NCI-H1092 (cell line): ENCODE measurements at places on chromosomes 11 and 22.

- no peak for DNase-seq
Observed at GRCh38 chr11:45168366-45169130, 22.1 kb downstream of the PRDM11 start.

GRCh38 chr11:116118138-116118470 lies 613.9 kb upstream of the CADM1 start:
- no peak for DNase-seq

DNA sequence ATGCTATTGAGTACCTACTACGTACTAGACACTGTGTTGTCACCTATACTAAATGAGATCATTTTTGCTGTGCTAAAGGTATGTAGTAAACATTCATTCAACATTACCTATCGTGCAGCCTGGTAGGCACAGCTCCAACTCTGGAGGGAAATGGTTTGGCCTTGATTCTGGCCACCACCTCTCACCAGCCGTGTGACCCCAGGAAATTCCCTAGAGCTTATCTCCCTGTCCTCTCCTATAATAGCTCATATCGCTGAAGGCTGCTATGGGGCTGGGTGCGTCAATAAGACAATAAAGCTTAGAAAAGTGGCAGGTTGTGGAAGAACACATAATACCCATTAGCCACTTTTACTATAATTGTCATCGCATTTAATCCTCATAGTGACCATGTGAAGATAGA lies 107.5 kb downstream of the MYO18B start:
- no peak for DNase-seq

GRCh38 chr22:48968201-48968959 lies 859.3 kb downstream of the BRD1 start:
- no peak for DNase-seq

GRCh38 chr11:74754507-74755252 lies 6.0 kb downstream of the RNF169 start:
- DNase-seq, result no peak

GRCh38 chr11:30921811-30922210 lies 335.7 kb upstream of the MPPED2 start:
- no peak for DNase-seq

GRCh38 chr11:65108469-65109123 lies 3.1 kb upstream of the TM7SF2 start:
- no peak for DNase-seq

DNA sequence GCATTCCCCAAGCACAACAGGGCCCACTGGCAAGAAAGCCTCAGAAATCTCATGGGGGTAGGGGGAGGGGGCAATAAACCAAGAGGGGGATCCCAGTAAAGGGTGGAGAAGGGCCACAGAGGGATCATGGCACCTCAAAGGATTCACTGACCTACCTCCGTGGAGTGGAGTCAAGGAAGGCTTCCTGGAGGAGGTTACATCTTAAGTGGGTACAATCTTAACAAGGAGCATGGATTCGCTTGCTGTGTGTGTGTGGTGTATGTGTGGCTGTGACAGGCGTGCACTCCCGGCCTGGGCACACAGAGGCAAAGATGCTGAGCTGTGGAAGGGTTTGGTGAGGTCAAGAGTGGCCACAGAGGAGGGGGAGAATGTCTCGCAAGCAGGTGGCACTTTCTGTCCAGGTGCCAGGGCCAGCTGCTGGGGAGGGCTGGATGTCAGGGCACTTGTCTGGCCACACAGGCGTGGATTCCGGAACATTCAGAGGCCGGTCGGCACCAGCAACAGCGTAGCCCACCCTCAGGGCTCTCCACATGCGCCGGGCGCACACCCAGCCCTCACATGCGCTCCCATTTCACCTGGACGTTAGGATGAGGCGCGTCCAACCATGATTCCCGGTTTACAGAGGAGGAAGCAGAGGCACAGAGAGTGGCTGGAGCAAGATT lies 43.3 kb downstream of the WNT7B start:
- DNase-seq, result no peak

DNA sequence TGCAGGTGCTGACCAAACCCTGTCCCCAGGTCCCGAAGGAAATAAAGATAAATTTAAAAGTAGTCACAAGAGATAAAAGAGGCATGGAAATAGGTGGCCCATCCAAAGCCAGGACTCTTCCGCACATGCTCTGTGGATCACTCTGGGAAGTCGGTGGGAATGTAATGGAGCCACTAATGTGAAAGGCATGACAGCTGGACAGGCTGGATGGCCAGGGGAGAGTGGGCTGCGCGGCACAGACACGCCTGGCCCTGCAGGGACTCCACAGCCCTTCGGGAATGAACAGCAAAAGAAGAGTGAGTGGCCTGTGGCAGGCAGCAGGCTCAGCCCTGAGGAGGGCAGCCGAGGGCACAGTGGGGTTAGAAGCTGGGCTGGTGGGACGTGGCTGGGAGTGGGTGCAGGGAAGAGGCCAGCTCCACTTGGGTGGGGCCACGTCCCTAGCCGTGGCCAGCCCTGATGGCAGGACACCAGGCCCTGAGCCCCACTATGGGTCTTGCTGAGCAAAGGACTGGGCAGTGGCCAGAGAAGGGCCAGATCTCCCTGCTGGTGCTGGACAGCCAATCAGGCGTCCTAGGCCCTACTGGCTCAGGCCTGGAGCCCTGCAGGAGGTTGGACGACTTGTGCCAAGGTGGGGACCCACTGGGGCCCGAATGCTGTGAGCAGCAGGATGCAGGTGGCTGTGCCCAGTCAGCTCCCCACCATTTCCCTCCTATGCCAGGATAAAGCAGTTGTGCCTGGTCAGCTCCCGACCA lies 31.3 kb upstream of the GNB1L start:
- DNase-seq, result no peak

- no peak for DNase-seq
Observed at GRCh38 chr11:83600661-83601060, 314.5 kb upstream of the CCDC90B start.

DNA sequence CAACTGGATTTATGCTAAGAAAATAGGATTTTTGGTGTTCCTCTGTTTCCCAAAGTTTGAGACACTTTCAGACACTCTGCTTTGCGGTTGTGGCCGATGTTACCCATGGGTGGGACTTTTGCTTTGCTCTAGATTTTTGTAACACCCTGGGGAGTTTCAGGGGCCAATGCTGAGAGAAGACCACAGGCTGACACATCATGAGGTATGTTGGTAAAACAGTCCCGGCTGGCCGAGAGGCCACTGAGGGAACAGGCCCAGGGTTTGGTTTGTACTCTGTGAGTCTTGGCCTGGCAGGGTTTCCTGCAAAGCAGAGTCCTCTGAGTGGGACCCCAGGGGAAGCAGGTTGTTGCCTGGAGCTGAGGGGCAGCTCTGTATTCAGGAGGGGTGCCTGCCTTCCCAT lies 78.5 kb upstream of the PITPNB start:
- no peak for DNase-seq

DNA sequence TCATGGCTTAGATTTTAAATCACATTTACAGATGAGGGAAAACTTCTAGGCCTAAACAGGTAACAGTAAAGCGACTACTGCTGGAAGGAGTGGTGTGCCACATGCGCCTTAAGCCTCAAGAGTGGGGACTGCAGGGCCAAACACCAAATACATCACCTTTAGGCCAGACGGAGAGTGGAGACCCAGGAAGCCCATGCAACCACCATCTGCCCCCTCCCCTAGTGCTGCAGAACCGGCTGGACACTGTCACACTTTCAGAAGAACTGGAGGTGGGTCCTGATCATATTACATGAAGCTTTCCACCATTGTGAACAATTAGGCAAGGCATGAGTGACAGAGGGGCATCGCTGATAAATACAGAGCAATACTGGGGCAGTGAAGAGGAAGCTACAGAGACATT lies 28.9 kb downstream of the SLC25A18 start:
- no peak for DNase-seq

DNA sequence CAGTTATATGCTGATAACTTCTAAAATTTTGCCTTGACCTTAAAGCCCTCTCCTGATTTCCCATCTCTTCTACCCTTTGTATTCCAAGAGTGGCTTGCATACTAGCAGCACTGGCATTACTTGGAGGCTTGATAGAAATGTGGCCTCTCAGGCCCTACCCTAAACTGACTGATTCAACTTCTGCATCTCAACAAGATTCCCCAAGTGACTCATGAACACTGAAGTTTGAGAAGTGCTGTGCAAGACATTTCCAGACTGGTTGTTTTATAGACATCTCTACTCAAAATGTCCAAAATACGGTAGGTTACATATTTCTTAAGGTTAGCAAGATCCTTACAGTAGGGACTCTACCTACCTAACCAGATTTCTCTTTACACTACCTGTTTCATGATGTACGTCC lies 48.6 kb downstream of the SESN3 start:
- DNase-seq, result no peak

DNA sequence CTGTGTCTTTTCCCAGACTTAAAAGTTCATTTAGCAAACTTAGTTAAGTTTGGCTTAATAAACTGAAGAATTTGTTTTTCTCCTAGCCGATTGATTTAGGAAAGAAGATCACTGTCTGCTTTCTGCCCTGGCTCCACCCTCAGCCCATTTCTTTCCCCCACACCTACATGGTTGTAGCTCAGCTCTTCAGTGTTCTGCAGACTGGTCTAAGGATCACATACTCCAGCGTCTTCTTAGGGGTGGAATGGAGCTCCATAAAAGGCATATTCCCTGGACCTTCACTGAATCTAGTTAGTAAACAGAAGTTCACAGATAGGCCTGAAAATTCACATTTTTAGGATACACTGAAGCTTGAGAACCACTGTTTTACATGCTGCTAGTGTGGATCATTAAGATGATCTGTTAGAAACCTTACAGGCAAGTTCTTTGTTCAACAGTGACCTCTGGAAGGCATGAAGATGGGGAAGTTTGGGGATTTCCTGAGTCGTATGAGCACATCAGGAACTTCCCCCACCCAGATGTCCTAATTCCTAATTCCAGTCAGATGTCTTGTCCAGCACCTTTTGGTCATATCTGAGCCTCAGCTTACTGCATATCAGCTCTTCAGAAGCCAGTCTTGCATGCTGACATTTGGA lies 16.8 kb downstream of the PIWIL4 start:
- no peak for DNase-seq

DNA sequence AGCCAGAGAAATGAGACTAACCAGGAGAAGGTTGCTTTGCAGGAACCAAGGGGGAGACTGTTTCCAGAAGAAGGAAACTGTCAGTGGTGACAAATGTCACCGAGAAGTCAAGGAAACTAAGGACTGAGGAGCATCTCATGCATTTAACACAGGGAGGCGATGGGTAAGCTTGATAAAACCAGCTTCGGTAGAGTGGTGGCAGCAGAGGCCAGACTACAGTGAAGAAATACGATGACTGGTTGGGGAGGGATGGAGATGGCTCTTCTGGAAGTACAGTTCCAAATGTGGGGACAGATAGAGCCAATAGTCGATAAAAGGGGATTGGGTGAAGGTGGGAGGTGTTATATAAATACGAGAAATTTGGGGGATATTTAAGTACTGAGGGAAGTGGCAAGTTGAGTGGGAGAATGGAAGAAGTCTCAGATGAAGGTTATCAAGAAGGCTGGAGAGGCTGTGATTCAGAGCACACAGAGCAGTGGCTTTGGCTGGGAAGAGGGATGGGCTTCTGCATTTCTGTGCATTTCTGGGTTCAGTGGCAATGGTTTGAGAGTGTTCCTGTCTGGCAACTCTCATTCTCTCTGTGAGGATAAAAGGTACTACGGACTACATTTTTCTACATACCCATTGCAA lies 29.2 kb downstream of the SC5D start:
- peak; percentile 63 for DNase-seq

- DNase-seq, result peak; percentile 5
Observed at GRCh38 chr22:40487663-40488249, 117.4 kb downstream of the SGSM3 start.

- no peak for DNase-seq
Observed at GRCh38 chr22:17963015-17963414, 61.3 kb downstream of the MICAL3 start.

GRCh38 chr22:19108807-19109197 lies 13.4 kb downstream of the DGCR2 start:
- no peak for DNase-seq

- DNase-seq, result no peak
Observed at GRCh38 chr11:112200252-112200651, 24.9 kb downstream of the BCO2 start.

GRCh38 chr11:115886422-115886733 lies 382.2 kb upstream of the CADM1 start:
- DNase-seq, result no peak

GRCh38 chr11:67519726-67520125 lies 3.5 kb downstream of the CABP2 start:
- DNase-seq, result no peak

DNA sequence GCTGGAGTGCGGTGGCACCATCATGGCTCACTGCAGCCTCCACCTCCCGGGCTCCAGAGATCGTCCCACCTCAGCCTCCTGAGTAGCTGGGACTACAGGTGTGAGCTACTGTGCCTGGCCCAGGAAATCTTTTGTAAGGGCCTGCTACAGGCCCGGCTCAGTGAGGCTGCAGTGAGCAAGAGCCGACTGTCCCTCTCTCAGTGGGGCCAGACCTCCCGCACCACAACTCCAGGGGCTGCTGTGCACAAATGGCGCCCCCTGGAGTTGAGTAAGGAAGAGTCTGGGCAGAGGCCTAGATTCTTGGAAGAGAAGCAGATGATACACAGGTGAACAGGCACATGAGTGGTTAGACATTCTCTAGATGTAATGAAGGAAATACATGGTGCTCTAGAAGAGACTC lies 7.0 kb downstream of the SERHL2 start:
- no peak for DNase-seq

- no peak for DNase-seq
Observed at GRCh38 chr11:131640320-131640719, 269.9 kb downstream of the NTM start.

- peak; percentile 49 for DNase-seq
Observed at GRCh38 chr11:117796872-117797529, at the start of gene DSCAML1. Gene DSCAML1 (minus strand): TSS chr11:117797216. CDS start chr11:117797079, 137 bp downstream.

DNA sequence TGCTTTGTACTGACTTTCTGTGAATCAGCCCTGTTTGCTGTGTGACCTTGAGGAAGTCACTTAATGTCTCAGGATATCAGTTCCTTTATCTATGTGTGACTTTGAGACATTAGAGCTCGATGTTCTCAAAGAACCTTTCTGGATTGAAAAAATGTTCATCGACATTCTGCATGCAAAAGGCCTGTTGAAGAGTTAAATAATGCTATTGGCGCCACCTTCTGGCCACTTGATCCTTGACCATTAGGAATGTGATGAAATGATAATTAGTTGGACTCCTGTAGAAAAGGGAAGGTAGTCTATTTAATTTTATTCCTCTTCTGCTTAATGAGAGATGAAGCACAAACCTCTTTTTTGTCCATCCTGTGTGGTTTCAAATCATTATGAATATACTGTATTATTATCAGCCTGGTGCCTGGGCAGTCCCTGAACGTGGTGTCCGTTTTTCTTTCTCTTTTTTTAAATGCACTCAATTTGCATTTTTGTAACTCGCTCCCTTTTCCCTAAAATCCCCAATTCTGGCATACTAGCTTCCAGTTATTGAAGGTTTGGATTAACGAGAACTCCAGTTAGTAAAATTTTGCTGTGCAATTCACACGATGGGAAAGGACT lies 20.7 kb downstream of the ELF5 start:
- peak; percentile 55 for DNase-seq

DNA sequence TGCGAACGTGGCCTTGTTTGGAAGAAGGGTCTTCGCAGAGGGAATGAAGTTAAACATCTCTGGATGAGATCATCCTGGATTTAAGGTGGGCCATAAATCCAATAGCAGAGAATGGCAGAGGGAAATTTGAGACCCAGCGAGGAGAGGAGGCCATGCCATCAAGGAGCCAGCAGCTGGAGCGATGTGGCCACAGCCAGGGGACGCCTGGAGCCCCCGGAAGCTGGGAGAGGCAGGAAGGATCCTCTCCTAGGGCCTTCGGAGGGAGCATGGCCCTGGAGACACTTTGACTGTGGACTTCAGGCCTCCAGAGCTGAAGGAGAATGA lies 22.1 kb downstream of the ANO1 start:
- DNase-seq, result no peak
